ENCODE measurements at places on chromosomes 16 and 17. TPM values are rescaled to one million over a fixed set of nuclear protein-coding genes. Genes with fewer than 3 reads are reported as not detected.

- peak; percentile 87 for DNase-seq
These were observed 35.3 kb downstream of the NPLOC4 start for GRCh38 chr17:81601525-81602120.

Gene SALL1
- 24.8 TPM for total RNA-seq

DNA sequence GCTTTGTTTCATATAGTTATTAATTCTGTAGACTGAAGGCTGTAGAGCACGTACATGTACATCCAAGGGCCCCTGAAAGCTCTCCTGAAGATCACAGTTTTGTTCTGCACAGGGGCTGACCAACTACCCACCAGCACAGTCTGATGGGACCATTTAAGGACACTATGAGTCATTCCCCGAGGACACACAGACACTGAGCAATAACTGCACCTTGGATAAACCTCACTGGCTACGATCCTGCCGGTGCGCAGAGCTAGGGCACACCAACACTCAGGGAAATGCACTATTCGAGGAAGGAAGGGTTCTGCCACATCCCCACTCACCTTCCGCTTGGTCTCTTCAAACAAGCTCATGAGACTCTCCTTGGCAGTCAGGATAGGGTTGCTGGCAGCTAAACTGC lies 20.3 kb downstream of the SMG6 start:
- DNase-seq, result no peak

Gene CACNG4
- 9.7 TPM for total RNA-seq

GRCh38 chr16:56616608-56617211 lies 8.3 kb downstream of the MT2A start:
- no peak for DNase-seq

DNA sequence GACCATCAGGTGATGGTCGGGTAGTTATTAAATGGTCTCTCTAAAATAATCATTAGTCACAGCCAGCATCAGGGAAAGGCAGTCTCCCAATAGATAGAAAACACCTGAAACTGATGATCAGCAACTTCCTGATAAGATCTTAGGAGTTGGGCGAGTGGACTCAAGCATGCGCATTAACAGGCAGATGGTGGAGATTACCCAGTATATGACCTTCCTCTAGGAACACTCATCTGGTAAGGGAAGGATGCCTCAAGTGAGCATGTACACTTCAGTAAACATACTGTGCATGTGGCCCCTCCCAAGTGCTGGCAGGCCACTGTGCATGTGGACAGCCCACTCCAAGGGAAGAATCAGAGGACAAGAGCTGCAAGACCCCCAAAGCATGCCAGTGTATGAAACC lies 105.9 kb downstream of the ABCC12 start:
- DNase-seq, result no peak

GRCh38 chr17:56679115-56679776 lies 85.7 kb downstream of the NOG start:
- DNase-seq, result peak; percentile 56

Gene KRTAP2-3
- not detected for total RNA-seq

Gene PYY
- total RNA-seq, result not detected

GRCh38 chr17:57889892-57890856 lies 40.3 kb upstream of the MRPS23 start:
- no peak for DNase-seq

- DNase-seq, result no peak
These were observed 88.8 kb downstream of the ZDHHC7 start for GRCh38 chr16:84922351-84923120.

DNA sequence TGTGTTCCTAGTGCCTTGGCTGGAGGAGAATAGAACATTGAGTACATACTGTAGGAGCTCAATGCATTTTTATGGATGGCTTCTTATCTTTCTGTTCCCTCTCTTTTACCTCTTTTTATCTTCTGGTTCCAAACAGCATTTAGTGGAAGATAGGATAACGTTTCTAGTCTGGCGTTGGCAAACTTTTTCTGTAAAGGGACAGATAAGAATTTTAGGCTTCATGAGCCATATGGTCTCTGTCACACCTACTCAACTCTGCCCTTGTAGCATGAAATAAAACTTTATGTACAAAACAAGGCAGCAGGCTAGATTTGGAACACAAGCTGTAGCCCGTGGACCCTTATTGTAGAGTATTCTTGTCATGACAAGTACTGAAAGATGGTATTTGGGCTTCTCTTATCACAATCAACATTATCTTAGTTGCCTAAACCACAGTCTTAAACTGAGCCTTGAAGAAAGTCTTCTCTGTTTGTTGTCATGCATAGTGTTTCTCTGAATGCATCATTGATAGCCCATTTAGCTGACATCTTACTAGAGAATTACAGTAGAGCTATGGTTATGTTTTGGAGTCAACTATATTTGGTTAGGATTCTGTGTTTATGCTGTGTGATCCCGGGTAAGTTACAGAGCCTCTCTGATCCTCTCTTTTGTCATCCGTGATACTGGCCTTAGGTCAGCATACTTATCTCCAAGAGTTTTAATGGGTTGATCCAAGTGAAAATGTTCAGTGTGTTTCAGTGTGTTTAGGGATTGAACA lies 80.2 kb downstream of the HS3ST4 start:
- DNase-seq, result no peak

DNA sequence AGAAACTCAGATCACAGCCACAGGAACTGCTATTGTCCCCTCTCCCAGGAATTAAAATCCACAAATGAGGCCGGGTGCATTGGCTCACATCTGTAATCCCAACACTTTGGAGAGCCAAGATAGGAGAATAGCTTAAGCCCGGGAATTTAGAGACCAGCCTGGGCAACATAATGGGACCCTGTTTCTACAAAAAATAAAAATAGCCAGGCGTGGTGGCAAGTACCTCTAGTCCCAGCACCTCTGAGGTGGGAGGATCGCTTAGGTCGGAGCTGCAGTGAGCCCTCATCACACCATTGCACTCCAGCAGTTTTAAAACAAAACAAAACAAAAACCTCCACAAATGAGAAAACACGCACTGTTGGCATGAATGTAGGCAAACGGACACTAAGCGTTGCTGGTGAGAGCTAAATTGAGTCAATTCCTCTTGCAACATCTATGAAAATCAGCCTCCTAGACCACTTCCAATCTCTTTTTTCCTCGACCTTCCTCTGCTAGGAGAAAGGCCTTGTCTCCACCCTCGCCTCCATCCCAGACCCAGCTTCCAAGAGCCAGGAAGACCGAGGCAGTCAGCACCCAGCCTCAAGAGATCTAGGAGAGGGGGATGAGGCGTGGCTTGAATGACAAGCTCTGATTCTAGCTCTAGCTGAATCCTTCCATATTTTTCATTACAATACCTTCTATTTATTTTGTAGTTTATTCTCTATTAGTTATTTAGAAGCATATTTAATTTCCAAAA lies 14.8 kb downstream of the TLE7 start:
- no peak for DNase-seq

DNA sequence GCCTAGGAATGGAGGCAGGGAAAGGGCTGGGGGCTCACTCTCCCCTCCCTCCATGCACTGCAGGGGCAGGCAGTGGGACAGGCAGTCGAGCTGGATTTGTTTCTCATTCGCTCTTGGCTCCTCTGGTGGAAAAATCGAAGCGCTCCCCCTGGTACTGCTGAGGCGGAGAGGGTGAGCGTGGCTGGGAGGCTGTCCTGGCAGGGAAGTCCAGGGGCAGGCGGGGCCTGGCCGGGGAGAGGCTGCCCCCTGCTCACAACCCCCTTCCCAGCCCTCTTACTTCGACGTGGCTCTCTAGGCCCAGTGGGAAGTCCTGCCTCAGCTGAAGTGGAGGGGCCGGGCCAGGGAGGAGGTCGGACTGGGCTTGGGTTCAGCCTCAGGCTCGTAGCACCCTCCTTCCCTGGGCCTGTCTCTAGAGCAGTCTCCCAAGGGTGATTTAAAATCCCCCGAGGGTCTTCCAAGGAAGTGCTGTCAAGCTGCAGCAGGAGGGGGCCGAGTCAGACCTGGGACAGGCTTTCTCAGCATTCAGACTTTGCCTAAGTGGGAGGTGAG lies 16.5 kb upstream of the TMEM92 start:
- no peak for DNase-seq

- DNase-seq, result no peak
These were observed 211.0 kb upstream of the GSE1 start for GRCh38 chr16:85401917-85402766.

DNA sequence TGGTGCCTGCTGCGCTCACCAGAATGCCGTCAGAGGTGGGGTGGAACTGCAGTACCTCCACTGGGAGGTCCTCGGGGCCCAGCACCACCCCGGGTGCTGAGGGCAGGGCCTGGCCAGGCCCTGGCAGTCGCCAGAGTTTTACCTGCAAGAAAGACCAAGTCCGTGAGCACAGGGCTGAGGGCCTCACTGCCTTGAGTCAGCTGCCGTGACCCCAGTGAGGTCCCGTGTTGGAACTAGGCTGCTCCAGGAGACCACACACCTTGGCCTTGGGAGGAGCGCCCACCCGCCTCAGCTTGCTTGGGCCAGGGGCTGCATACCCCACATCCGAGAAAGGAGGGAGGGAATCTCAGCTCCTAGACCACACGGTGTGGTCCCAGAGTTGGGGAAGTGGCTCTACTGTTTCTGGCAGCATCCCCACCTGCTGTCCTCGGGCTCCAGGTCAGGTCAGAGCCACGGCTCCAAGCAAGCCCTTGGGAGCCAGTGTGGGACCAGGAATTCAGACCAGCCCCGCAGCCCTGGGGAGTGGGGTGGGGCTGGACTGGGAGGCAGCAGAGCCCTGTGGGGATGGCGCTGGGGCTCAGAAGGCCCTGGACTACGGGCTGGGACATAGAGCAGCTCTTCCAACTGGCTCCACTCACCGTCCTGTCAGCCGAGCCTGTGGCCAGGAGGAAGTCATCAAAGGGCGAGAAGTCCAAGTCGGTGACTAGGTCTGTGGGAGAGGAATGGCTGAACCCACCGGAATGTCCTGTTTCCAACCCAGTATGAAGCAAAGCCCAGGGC lies 8.7 kb downstream of the CORO7 start:
- no peak for DNase-seq

DNA sequence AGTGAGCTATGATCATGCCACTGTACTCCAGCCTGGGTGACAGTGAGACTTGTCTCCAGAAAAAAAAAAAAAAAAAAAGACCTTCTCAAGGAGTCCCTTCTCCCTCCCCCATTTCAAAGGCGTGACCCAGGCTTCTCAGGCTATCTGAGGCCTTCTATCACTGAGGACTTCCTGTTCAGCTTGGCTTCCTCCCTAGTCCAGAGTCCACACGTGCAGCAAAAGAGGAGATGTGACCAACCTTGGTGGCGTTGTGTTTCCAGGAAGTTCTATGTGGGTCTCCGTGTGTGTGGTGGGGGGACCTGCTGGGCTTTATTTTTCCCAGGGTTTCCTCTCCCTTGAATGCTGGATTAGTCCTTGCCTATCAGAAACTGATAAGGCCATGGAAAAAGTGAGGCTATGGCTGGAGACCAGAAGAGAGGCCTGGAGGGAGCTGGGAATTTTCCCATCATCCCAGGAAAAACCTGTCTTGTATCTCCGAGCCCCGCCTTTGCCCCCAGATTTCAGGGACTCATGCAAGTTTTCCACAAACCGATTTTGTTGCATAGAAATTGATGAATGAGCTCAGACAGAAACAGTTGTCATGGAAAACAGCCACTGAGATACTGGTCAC lies 148.1 kb downstream of the SALL1 start:
- no peak for DNase-seq

- DNase-seq, result no peak
These were observed 2.0 kb downstream of the CACNA1G start for GRCh38 chr17:50562242-50563091.

- DNase-seq, result no peak
These were observed 4.8 kb downstream of the SPATA2L start for GRCh38 chr16:89696670-89697128.

Gene GPRC5B
- 6.9 TPM for total RNA-seq

DNA sequence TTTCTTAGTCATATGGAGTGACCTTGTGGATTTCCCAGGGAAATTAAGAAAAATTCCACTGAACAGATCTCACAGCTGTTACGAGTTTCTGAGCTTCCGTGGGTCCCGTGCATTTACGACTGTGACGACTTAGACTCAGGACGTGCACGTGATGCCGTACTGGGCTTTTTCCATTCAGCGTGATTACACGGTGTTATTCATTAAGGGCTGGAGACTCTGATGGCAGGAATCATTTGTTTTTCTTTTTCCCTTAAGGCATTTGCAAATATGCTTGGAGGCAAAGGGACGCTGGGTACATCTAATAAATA lies 57.2 kb downstream of the TBC1D16 start:
- DNase-seq, result no peak

DNA sequence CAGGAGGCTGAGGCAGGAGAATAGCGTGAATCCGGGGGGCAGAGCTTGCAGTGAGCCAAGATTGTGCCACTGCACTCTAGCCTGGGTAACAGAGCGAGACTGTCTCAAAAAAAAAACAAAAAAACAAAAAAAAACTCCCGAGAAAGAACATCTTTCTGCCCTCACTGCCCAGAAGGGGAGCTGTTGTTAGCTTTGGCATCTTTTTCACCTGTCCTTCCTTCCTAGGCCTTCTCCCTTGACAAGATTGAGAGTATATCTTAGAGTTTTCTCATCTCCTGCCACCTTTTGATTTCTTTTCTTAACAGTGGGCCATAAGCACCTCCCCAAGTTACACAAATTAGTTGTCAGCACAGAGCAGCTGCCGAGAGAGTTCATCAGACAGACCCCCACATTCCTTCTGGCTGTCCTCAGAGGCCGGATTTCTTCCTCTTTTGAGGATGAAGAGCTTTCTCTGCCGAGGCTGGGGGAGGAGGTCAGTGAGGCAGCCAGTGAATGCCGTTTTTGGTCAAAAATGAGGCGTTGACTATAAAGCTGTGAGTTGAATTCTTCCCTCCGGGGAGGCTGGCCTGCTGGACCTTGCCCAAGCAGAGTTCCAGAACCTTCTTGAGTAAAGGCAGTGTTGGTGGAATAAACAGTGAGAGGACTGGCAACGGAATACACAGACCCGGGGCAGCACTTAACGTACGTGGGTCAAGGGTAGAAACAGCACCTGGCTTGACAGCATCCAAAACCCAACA lies 127.0 kb downstream of the ABCC6 start:
- no peak for DNase-seq

GRCh38 chr16:82601989-82602640 lies 24.7 kb upstream of the CDH13 start:
- DNase-seq, result no peak

GRCh38 chr17:30401097-30401496 lies 22.4 kb downstream of the CPD start:
- DNase-seq, result no peak

DNA sequence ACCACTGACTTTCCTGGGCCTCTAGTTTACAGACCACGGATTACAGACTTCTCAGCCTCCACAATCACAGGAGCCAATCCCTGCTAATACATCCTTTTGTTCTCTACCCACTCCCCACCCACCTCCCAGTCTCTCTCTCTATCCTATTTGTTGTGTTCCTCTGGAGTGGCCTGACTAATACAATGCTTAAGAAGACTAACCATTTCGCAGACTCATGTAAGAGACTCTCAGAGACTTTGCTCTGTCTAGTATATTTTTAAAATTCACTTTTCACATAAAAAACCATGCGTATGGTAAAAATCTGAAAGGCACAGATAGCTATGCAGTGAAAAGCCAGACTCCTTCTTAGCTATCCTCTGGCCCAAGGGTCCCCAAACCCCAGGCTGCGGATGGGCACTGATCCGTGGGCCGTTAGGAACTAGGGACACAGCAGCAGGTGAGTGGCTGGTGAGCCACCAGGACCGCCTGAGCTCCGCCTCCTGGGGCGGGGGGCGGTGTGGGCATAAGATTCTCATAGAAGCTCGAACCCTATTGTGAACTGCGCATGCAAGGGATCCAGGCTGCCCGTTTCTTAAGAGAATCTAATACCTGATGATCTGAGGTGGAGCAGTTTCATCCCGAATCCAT lies 7.6 kb downstream of the PIK3R6 start:
- DNase-seq, result no peak

Gene NPIPB13
- total RNA-seq, result 9.3 TPM

GRCh38 chr17:67620636-67621035 lies 97.1 kb upstream of the NOL11 start:
- no peak for DNase-seq
